ENCODE measurements at places on chromosomes 5 and 9. TPM values are rescaled to one million over a fixed set of nuclear protein-coding genes. Genes with fewer than 3 reads are reported as not detected.

The NRARP gene
- 21.7 TPM for total RNA-seq

The CBY3 gene
- not detected for total RNA-seq

The LHX3 gene
- 0.10 TPM for total RNA-seq

The MAN1B1 gene
- total RNA-seq, result 58.9 TPM

The OR13C5 gene
- total RNA-seq, result not detected

The KLHL3 gene
- total RNA-seq, result 7.5 TPM

The PCDHGB2 gene
- total RNA-seq, result 0.94 TPM

The INSL4 gene
- 0.29 TPM for total RNA-seq

The IL3 gene
- total RNA-seq, result not detected

The LOX gene
- total RNA-seq, result 0.90 TPM

The PCAT7 gene
- 10.0 TPM for total RNA-seq

The GPR151 gene
- total RNA-seq, result not detected

The CSNK1A1 gene
- total RNA-seq, result 294 TPM

The OTULINL gene
- total RNA-seq, result 11.4 TPM

The RAI14 gene
- 83.1 TPM for total RNA-seq

The CAPSL gene
- 0.45 TPM for total RNA-seq

The PLAC8L1 gene
- total RNA-seq, result 0.95 TPM

The CTSL gene
- 85.7 TPM for total RNA-seq

The CER1 gene
- 0.99 TPM for total RNA-seq

The EGFLAM gene
- total RNA-seq, result 4.8 TPM

The PRRX2 gene
- 0.50 TPM for total RNA-seq

The ZNF300 gene
- total RNA-seq, result 15.0 TPM

The GPRIN1 gene
- 3.3 TPM for total RNA-seq

The SGTB gene
- 10.2 TPM for total RNA-seq

The BNC2 gene
- total RNA-seq, result 7.6 TPM

The ADAMTSL1 gene
- total RNA-seq, result 6.0 TPM

The SOX30 gene
- not detected for total RNA-seq

The FIBCD1 gene
- total RNA-seq, result 0.53 TPM

The LCN12 gene
- total RNA-seq, result 8.3 TPM

The ZBTB43 gene
- 16.7 TPM for total RNA-seq
